ENCODE measurements at places on chromosomes 2 and 18.
A peak's percentile ranks its signal among the peaks of the same experiment; 100 is the strongest.

DNA sequence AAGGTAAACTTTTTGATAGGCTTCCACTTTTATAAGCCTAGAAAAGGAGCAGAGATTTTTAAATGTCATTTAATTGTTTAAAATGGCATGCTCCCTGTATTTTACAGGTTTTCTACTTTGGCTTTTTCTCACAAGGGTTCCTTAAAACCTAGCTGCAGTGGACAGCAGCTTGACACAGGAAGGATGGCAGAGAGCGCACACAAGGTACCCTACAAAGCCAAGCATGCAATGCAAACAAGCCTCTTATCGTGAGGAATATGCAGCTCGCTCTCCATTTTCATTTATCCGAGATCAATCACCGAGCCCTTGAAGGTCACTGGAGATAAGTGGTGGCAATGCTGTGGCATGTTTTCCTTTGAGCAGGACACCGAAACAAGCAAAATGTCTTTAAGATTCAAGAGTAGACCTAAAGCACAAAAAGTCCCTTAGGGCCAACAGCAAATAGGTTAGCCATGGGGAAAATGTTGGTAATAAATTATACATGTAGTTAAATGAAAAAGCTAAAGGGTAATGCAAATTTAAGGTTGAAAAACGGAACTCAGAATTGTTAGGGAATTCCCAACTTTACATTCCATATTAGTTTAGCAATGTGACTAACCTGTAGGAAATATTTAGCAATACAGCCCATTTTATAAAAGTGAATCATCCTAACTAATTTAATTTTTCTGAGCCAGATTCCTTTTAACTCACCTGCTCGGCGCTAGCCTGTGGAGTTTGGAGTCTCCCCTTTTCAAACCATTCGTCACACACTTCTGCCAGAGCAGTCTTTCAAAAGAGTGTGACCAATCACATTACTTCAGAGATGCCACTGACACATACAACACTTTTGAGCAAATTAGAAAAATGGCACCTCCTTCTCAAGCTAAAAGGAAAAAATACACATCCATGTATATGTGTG lies 337.9 kb upstream of the PKDCC start:
- no peak for DNase-seq

GRCh38 chr18:21803495-21803894 lies 62.9 kb downstream of the MIB1 start:
- no peak for DNase-seq

- DNase-seq, result no peak
Observed at GRCh38 chr2:230690439-230690838, 22.2 kb upstream of the CAB39 start.

DNA sequence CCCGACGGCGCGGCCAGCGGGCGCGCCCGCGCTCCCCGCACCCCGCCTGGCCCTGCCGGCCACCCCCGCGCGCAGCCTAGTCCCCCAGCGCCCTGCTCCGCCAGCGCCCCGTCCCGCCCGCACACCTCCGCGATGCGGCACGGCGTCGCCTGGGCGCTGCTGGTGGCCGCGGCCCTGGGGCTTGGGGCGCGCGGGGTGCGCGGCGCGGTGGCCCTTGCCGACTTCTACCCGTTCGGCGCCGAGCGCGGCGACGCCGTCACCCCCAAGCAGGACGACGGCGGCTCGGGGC lies 232 bp downstream of the SNED1 start:
- DNase-seq, result no peak

DNA sequence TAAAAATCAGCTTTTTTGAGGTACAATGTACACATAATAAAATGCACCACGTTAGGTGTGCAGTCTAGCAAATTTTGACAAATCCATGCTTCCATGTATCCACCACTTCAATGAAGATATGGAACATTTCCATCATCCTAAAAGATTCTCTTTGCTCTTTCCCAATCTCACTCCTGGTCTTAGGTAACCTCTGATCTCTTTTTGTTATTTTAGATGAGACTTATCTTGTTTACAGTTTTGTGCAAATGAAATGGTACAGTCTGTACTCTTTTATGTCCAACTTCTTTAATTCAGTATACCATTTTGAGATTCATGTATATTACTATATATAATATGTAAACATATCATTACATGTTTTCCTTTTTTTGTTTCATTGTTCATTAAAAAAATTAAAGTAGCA lies 16.3 kb upstream of the SERPINB5 start:
- DNase-seq, result no peak

- DNase-seq, result no peak
Observed at GRCh38 chr2:73917696-73918207, 8.9 kb upstream of the DGUOK start.

DNA sequence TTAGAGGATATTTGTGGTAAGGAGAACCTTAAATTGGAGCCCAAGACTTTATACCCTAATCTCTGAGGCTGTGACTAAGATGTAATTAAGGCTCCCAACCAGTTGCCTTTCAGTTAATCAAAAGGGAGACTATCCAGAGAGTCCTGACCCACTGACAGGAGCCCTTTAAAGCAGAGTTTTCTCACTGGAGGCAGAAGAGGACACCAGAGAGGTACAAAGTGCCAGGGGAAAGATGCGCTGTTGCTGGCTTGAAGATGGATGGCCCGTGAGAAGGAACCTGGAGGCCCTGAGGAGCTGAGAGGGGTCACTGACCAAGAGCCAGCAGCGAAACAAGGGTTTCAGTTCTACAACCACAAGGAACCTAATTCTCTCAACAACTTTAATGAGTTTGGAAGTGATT lies 137.3 kb downstream of the TMEM131 start:
- peak; percentile 7 for DNase-seq

GRCh38 chr18:3005462-3005861 lies 7.5 kb downstream of the LPIN2 start:
- no peak for DNase-seq

DNA sequence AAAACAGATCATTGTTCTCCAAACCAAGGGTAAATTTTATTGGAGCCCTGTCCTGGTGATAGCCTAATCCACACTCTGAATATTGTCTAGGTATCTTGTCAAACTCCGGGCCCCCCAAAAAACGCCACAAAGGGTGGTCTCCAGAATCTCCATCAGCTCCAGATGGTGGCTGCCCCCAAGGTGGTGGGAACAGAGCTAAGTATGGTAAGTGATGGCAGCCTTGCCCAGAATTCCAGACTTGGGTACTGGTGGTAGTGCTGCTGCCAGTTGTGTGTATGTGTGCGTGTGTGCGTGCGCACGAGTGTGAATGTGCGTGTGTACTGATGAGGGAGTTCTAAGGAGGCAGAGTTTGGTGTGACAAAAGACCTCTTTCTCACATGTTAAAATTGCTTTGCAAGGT lies 51.2 kb downstream of the GREB1 start:
- no peak for DNase-seq

- no peak for DNase-seq
Observed at GRCh38 chr2:61811821-61812220, 42.0 kb downstream of the FAM161A start.

- peak; percentile 34 for DNase-seq
Observed at GRCh38 chr2:119366161-119366648, 429 bp downstream of the C2orf76 start.

- no peak for DNase-seq
Observed at GRCh38 chr2:10750610-10751009, 29.2 kb downstream of the ATP6V1C2 start.

GRCh38 chr2:36177282-36177681 lies 178.3 kb upstream of the CRIM1 start:
- no peak for DNase-seq

- DNase-seq, result no peak
Observed at GRCh38 chr2:227860221-227860641, 11.2 kb upstream of the DAW1 start.

GRCh38 chr2:96715658-96716057 lies 24.2 kb downstream of the LMAN2L start:
- peak; percentile 33 for DNase-seq

GRCh38 chr18:23350188-23350587 lies 102.9 kb upstream of the RIOK3 start:
- no peak for DNase-seq

DNA sequence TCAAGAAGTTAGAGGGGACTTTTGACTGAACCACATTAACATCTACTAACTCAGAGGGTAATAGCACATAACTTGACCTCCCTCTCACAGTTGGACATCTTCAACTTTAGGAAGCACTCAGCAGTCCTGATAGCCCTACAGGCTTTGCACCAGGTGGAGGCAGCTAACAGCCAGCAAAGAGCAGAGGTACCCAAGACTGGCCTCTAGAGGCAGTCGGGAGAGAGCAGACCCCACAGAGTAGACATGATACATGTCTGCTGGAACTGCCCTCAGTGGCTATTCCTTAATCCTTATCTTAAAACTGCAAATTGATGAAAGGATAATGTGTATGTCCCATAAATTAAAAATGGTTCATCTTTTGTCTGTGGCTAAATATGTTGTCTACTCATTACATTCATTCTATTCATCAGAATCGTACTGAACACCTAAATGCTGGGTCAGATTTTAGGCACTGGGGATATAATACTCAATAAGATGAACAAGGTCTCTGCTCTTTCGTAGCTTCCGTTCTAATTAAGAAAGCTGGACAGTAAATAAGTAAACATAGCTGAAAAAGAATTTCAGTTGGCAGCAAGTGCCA lies 49.8 kb downstream of the CAB39 start:
- peak; percentile 7 for DNase-seq

GRCh38 chr2:61439241-61440002 lies 31.5 kb downstream of the USP34 start:
- peak; percentile 26 for DNase-seq
